Stimulated activated CD8-positive, alpha-beta memory T cell treated with anti-CD3 and anti-CD28 coated beads, Interleukin-4, amount 100 ng/mL, for 1 hour (primary cell): ENCODE measurements at places on chromosomes 3 and 15.

DNA sequence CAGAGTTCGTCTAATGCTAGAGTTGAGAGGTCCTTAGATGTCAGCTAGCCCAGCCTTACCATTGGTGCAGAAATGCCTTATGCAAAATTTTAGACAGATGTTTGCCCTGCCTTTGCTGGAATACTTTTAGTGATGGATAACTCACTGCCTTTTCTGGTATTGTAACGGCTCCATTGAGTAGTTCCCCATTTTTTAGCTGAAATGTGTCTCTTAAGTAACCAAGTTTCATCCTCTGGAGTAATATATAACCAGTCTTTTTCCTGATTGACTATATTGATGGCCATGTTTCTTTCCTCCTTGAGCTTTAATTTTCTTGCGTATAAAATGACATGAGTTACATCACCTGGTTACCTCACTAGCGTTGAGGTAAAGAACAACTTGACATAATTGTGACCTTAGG is 45.0 kb downstream of the SNRK start:
- no peak for DNase-seq

DNA sequence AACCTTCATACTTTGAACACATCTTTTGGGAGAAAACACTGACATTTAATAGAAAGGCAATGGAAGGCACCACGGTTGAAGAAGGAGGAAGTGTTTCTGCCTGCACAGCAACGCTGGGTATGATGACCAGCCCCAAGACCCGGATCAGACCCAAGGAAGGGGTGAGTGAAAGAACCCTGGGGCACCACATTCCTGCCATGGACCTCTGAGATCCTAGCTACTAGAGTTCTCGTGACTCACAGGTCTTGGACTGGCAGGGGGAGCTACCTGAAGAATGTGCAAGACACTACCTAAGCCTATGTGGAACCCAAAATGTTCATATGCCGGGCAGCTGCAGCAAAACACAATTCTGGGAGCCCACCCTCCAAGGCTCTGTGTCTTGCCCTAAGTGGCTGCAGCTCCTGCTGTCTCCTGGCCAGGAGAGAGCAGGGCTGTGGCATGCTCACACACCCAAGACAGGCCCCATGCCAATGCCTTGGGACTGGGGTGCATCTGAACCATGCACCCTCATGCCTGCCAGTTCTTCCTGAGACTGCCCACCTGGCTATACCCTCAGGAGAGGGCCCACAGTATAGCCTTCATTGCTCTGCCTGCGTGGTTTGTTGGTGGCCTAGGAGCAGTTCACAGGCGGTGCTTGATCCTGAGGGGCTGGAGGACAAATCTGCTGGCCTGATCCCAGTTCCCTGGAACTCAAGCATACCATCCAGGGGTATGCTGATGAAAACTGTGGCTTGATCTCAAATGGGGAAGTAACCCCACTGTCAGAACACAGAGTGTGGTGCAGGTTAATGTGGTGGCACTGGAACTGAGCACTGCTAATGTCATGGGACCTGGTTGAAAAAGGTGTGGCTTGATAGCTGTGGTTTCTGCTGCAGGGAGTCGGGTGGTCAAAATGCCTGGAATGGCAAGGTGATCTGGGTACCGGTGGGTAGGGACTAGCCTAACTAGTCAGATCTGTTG is 353.3 kb upstream of the ARHGEF26 start:
- DNase-seq: no peak

DNA sequence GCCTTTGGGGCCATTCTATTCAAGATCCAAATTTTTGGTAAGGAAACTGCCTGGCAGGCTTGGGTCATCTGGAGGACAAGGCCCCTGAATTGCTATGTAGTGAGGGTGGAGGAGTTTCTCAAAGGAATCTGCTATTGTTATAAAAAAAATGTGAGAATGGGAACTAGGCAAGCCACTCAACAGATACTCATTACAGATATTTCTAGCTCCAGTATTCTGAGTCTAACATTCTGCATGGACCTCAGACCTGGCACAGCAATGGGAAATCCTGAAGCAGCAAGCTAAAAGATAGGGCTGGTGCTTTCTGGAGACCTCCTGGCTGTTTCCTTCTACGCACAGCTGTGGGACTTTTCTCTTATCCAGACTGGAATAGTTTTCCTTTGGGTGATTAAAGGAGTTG is 430.7 kb upstream of the RBMS3 start:
- no peak for DNase-seq

GRCh38 chr15:62432702-62433398 is 267.8 kb upstream of the C2CD4B start:
- no peak for DNase-seq

DNA sequence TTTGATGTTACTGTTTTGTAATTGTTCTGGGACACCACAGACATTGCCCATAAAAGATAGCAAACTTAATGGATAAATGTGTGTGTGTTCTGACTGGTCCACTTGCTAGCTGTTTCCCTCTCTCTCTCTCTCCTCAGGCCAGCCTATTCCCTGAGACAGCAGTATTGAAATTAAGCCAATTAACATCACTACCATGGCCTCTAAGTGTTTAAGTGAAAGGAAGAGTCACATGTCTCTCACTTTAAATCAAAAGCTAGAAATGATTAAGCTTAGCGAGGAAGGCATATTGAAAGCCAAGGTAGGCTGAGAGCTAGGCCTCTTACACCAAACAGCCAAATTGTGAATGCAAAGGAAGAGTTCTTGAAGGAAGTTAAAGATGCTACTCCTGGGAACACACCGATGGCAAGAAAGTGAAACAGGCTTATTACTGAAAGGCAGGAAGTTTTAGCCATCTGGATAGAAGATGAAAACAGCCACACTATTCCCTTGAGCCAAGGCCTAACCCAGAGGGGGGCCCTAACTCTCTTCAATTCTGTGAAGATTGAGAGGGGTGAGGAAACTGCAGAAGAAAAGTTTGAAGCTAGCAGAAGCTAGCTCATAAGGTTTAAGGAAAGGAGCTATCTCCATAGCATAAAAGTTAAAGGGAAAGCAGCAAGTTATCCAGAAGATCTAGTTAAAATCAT is 295.1 kb downstream of the CHST2 start:
- DNase-seq: no peak

GRCh38 chr15:95459273-95459672 is 871.2 kb upstream of the NR2F2 start:
- no peak for DNase-seq

- DNase-seq: no peak
Observed at GRCh38 chr3:94071713-94072284, 8.9 kb downstream of the NSUN3 start.

- DNase-seq: no peak
Observed at GRCh38 chr3:156615592-156616173, 58.7 kb upstream of the TIPARP start.

GRCh38 chr3:139332092-139332491 is 11.7 kb upstream of the MRPS22 start:
- DNase-seq: no peak

DNA sequence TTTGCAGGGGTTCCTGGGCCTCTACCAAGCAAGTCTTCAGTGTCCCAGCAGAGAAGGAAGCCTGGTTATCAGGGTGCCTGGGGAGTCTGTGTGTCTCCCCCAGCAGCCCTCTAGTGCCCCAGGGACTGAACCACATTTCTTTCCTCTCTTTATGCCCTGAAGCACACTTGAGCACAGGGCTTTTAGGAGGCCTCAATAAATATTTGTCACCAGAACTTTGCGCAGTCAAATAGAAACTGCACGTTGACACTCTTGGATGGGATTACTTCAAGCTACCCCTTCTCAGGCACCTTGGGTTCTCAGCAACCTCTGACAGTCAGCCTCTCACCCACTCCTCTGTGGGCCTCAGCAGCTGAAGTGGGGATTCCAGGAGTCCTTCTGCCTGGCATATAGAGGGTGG is 226.6 kb upstream of the HES1 start:
- no peak for DNase-seq

DNA sequence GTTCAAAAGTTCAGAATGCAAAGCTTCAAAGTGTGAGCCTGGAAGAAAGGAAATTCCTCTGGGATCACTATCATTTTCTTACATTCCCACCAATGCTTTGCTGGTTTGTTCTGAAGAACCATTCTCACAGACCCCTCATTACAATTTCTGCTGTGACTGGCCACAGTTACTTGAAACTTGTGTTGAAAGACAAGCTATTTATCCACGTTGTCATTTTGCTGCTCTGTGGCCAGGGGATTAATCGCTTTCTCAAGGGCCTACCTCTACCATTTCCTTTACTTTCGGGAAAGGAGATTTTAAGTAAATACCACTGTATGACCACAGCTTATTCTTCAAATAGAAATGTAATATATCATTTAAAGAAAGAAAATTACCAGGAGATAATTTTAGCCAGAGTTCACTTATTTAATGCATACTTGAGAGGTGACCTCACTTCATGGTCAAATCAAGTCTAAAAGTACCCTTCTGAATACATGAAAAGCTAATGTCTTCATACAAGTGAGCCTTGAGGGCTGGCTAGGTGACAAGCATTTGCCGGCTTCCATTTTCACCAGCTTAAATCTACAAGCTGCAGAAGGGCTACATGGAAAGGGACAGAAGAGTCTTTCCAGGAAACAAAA is 69.8 kb upstream of the ROBO2 start:
- no peak for DNase-seq

GRCh38 chr3:149975919-149976318 is 5.2 kb upstream of the PFN2 start:
- no peak for DNase-seq

DNA sequence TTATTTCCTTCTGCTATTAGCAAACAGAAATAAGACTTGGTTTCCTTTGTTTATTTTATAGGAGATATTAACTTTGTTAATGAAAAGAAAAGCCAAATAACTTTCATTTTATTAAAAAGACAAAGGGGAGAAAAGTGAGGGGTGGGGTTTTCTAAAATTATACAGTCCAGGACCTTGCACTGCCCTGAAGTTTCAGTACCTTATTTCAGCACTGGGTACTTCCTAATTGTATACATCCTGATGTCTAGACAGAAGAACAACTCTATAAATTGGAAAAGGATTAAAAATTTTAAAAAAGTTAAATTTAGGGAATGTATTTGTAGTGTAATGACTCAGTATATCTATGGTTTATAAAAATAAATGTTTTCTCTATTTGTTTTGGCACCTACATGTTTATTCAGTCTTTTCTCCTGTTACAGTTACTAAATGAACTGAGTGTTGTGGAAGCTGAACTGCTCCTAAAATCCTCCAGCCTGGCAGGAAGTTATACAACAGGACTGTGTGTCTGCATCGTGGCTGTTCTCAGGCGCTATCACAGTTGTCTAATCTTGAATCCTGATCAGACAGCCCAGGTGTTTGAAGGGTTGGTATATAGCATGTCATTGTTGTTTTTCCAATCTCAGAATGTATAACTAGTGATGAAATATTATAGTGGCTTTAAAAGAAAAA is 27.6 kb upstream of the P2RY13 start:
- DNase-seq: no peak

GRCh38 chr3:31552103-31552502 is 19.4 kb downstream of the STT3B start:
- no peak for DNase-seq

DNA sequence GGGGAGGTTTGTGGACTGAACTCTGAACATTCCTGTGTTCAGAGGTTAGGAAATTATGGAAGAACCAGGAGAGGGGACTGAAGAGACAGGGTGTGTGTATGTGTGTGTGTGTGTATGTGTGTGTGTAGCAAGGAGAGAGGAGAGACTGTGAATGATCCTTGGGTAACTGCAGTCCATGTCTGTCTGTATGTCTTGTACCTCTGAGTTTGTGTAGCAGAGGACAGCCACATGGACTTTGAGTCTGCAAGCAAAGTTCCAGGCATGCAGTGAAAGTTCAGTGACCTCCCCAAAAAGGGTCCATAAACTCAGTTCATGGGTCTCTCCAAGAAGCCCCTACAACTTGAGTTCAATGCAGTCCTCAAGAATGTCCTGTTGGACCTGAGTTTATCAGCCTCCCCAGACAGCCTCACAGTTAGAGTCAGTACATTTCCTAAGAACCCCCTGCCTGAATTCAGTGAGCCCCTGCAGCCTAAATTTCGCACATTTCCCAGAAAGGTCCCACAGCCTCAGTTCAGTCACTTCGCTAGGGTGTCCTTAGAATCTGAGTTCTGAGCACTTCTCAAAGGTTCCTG is 28.3 kb upstream of the HERC1 start:
- DNase-seq: no peak
